BE2C (cell line): ENCODE measurements at places on chromosomes 2 and 18.

GRCh38 chr2:160482673-160483072 lies 10.9 kb downstream of the RBMS1 start:
- DNase-seq = no peak

DNA sequence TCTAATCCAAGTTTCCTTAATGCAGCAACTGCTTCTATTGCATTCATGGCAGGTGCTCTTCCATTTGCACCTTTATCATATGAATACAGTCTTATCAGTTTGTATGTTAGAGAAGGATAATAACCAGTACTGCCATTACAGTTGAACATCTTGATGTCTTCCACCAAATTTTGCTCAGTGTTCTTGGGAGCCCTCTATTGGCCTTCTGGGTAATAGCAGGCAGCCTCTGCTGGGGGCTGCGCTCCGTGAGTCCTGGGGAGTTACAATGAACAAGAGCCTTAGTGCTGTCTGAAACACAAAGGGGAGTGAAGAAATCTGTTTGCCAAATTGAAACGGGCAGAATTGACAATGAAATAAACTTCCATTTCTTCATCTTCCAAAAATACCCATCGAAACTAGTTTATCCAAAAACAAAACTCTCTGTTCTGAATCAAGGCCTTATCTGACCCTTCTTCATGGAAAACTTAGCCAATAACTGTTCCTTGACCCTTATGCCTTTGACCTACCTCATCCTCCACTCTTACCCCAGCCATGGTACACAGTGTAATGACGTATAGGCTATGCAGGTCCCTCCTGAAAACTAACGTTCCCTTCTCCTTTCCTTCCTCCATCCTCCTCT lies 79.9 kb downstream of the ALK start:
- DNase-seq = peak; percentile 42

DNA sequence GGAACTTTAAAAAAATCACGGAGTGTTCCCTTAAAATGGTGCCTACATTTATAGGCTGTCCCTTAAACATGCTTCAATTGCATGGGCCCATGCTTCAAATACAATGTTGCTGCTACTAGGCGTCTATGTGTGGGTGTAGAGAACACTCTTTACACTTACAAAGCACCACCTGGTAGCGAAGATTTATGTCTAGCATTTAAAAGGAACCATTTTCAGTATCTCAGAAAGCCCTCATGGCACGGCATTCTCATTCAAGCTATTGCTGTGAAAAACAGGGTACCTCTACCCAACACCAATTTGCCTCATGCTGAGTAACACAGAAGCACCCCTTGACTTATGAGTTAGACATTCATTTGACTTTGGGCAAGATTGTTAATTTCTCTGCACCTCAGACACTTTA lies 112.9 kb upstream of the CNTNAP5 start:
- DNase-seq = no peak

GRCh38 chr2:237742191-237742590 lies 56.4 kb upstream of the RBM44 start:
- DNase-seq = no peak

GRCh38 chr2:143935482-143935752 lies 584.5 kb downstream of the ZEB2 start:
- no peak for DNase-seq

- no peak for DNase-seq
Observed at GRCh38 chr2:119523383-119523951, 816 bp downstream of the SCTR start.

GRCh38 chr2:105929516-105929915 lies 184.8 kb downstream of the NCK2 start:
- no peak for DNase-seq

DNA sequence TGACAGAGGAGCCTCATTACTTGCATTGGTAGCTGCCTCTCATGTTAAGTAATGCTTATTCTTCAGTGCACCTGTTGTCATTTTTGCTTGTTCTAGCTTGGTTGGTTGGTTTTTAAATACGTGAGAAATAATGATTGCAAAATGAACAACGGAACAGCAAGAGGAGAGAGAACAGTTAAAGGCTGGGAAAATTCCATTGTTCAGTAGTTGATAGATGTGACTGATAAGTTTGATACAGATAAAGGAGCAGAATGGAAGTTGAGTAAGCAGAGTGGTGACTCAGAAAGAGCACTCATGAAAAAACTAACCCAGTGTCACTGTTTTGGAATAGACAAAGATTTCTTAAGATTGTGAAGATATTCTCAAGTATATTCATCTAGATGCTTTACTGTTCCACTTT lies 50.5 kb downstream of the MTA3 start:
- no peak for DNase-seq

- DNase-seq = no peak
Observed at GRCh38 chr2:88296247-88296646, 126.1 kb downstream of the THNSL2 start.

DNA sequence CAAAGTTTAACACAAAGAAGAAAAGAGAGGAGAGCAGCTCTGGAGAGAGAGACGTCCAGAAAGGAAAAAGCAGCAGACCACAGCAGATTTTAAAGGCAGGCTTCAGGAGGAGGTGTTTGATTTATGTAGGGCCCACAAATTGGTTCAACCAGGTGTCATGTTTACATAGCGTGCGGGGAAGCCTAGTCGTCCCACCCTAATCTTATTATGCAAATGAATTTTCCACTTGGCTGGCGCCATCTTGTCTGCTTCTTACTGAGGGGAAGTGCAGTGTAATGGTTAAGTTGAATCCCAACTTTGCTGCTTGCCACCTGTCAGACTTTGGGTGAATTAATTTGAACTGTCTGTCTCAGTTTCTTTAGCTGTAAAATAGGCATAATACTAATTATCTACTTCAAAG lies 282.4 kb upstream of the CYRIA start:
- DNase-seq = no peak

DNA sequence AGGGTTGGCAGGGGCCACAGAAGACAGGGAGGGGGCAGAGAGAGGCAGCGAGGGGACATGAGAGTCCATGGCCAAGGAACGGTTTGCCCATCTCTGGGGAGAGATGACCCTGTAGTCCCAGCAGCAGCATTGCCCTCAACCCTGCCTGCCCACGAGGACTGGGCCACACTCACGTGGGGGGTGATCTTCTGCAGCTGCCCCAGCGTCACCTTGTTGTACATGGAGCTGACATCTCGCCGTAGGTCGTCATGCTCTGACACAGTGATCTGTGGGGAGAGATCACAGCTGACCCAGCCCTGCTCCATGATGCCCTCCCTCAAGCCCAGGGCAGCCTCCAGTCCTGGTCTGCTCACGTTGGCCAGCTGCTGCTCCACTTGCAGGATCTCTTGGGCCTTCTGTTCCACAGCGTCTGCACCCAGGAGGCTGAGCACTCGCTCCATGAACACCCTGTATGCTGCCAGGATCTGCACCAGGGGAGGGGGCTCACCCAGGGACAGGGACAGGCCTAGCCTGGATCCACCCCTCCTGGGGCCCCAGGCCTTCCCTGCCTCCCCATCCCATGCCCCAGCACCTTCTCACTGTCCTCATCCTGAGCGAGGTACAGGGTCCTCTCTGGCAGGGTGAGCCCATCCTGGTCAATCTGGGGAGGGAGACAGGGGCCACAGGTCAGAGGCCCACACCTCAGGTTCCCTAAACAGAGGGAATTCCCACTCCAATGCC lies 2.8 kb downstream of the ECEL1 start:
- DNase-seq = no peak

DNA sequence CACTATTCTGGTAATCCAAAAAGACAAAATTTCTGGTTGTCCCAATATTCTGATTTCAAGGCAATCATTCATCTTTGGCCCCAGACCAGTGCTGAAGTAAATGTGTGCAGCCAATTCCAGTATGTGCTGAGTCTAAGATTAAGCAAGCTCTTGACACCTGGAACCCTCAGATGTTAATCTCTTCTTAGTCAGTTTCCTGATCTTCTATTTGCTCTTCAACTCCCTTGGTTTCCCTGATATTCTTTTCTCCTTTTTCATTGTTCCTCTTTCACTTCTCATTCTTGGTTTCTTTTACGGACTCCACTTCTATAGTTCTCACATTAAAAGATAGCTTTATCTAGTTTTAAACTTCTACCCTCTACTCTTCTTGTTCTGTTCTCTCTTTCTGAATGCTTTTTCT lies 445.7 kb upstream of the FANCL start:
- no peak for DNase-seq

- DNase-seq = no peak
Observed at GRCh38 chr2:38398739-38399138, 21.7 kb upstream of the ATL2 start.

GRCh38 chr2:178674122-178674521 lies 133.1 kb downstream of the TTN start:
- no peak for DNase-seq

- DNase-seq = no peak
Observed at GRCh38 chr18:9711361-9712129, 3.4 kb downstream of the RAB31 start.

GRCh38 chr2:15041429-15041837 lies 408.9 kb downstream of the LRATD1 start:
- no peak for DNase-seq

- no peak for DNase-seq
Observed at GRCh38 chr2:216989340-216990129, 129.7 kb upstream of the TNP1 start.

- DNase-seq = no peak
Observed at GRCh38 chr2:115542331-115542730, 1099.9 kb downstream of the DPP10 start.

DNA sequence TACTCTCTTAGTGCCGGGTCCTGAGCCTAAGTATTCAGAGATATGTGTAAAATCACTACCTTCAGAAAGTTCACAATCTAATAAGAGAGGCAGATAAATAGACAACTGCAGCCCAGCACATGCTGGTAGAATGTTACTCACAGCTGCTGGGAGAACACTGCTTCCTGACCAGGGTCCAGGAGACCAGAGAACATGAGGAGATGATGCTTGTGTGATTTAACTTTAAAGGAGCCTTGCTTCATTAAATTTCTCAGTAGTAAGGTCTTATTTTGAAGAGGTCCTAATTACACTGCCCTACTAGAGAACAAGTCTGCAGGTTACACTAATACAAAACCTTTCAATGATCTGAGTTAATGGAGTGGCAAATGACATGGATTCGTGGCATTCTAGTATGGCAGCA lies 209.9 kb upstream of the TRIB2 start:
- DNase-seq = no peak

DNA sequence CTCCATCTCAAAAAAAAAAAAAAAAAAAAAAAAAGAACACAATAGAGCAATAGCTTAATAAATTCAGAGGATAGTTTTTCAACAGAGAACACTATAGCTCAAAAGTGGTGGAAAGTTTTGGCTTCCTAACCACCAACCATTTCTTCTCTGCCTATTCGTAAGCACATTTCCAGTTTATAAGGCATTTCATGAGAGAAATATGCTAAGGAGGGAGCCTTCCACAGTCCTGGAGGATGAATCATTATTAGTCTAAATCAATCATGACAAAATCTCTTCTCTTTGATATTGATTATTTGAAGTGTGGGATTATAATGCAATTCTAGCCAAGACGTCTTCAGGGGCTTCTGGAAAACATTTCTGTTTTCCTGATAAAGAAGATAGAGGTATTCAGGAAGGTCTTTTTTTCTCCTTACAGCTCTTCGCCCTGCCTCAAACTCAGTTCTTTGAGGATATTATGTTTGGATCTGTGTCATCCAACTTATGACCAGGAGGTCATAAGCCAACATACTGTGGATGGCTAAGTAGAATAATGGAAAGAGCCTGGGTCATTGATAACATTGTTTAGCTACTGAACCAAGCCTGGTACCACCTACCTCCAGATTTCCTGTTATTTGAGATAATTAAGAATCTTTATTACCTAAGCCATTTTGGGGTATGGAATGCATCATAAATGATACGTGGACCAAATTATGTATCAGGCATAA lies 207.3 kb downstream of the TRIB2 start:
- DNase-seq = no peak

- no peak for DNase-seq
Observed at GRCh38 chr2:12005886-12006681, 259.7 kb downstream of the LPIN1 start.

DNA sequence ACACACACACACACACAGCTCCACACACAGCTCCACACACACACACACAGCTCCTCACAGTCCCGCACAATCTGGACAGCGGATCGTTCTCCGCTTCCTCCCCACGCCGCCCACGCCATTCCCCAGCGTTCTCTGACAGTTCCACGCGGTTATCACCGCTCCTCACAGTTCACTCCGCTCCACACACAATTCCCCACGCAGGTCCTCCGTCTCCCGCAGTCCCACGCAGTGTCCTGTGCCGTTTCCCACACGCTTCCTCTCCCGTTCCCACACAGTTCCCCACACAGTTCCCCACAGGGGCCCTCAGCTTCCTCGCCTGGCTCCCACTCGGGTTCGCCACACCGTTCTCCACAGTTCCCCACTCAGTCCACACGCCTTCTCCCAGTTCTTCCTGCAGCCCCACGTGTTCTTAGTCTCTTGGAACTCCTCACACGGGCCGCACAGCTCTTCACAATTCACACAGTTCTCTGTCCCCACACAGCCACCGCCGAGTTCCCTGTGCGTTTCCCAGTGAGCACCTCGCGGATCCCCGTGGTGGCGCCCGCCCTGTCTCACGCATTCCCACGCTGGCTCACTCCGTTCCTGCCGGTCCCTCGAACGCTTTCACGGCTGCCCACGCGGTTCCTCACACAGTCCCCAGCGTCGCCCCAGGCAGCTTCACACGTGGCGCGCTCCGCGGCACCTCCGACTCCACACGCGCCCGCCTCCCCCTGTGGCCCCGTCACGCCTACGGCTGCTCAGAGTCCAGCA lies 38.4 kb downstream of the KIF1A start:
- DNase-seq = no peak

- no peak for DNase-seq
Observed at GRCh38 chr2:62469548-62469947, 36.4 kb downstream of the TMEM17 start.

GRCh38 chr2:206381881-206382280 lies 61.5 kb upstream of the ADAM23 start:
- no peak for DNase-seq

DNA sequence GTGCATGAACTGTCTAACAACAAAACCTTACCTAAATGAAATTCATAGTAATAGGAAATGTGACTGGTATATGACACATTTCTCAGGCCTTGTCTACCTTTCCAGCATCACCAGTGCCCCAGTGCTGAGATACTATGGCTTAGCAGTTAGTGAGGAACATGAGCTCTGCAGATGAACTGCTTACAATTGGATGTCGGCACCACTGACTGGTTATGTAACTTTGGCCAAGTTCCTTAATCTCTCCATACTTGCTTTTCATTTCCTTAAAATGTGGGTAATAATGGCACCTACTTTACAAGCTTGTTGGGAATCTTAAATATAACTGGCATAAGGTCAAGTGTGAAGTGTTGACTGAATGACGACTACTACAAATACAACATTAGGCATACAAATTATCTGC lies 136.3 kb downstream of the OLA1 start:
- no peak for DNase-seq

GRCh38 chr2:222804351-222804750 lies 56.5 kb upstream of the ACSL3 start:
- DNase-seq = no peak

DNA sequence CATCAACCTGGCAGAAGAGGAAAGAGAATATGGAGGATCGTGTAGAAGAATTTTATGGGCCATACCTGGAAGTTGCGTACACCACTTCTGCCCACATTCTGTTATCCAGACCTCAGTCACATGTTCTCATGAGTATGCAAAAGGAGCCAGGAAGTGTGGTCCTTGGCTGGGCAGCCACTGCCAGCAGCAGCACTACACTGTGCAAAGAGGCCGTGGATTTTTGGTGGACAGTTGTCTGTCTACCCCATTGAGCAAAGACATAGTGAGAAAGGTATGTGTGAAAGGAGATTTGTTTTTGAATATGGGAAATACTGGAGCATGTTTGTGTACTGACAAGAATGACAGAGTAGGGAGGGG lies 68.1 kb downstream of the SDC1 start:
- no peak for DNase-seq
